ENCODE measurements at places on chromosomes 1 and 21.

- no peak for DNase-seq
Observed at GRCh38 chr1:37567023-37567422, 10.3 kb downstream of the DNALI1 start.

GRCh38 chr1:223726380-223727001 is 14.2 kb downstream of the CAPN2 start:
- DNase-seq = no peak

DNA sequence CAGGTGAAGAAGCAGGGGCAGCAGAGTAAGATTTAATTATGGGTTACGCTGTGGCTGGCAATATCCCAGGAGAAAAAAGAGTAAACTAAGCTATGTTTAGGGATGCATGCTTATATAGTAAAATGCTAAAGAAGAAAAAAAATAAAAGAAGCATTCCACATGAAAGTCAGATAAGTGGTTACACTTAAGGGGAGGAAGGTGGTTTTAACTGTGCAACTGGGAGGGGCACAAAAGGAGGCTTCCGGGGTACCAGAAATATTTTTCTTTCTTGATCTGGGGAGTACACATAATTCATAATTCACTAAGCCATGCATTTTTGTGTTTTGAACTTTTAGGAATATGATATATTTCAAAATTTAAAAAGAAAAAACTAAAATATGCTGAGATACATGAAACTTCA is 39.5 kb downstream of the USP48 start:
- no peak for DNase-seq

GRCh38 chr1:99647490-99647889 is 1.6 kb downstream of the PALMD start:
- DNase-seq = peak; percentile 42

DNA sequence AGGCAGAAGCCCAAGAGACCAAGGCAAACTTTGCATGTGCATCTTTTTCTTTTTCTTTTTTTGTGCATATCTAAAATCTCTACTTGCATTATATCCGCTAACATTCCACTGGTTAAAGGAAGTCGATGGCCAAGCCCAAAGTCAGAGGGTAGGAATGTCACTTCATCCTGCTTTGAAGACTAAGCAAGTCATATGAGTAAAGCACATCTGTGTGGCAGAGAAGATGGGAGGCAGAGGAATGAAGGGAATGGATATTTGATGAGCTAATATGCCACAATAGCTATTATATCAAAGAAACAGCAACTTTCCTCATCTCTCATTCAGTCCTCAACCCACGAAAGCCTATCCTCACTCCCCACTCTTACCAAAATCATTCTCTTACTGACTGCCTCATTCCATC is 59.3 kb downstream of the RNF220 start:
- no peak for DNase-seq

DNA sequence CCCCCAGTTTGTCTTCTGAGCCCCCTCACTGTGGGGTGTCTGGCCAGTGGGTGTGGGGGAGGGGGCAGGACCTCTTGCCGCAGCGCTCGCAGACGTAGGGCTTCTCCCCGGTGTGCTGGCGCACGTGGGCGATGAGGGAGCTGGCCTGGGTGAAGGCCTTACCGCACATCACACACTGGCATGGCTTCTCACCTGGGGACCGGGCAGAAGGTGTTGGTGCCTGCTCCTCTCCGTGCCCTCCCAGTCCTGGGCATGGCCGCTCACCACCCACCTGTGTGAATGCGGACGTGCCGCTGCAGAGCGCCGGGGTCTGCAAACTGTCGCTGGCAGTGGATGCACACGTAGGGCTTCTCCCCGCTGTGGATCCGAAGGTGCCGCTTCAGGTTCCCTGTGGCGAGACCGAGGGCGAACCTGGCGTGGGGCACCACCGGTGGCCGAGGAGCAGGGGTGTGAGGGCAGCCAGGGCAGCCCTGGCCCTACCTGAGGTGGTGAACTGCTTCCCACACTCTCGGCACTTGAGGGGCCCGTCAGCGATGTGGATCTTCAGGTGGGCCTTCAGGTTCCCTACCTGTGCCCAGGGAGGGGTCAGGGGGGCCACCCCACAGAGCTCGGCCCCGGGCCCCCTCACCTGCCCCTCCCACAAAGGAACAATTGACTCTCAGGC is 32.4 kb downstream of the ZBTB17 start:
- DNase-seq = no peak

- no peak for DNase-seq
Observed at GRCh38 chr1:72892461-72892860, 610.1 kb upstream of the NEGR1 start.

GRCh38 chr1:2974701-2975301 is 46.5 kb upstream of the ACTRT2 start:
- no peak for DNase-seq

DNA sequence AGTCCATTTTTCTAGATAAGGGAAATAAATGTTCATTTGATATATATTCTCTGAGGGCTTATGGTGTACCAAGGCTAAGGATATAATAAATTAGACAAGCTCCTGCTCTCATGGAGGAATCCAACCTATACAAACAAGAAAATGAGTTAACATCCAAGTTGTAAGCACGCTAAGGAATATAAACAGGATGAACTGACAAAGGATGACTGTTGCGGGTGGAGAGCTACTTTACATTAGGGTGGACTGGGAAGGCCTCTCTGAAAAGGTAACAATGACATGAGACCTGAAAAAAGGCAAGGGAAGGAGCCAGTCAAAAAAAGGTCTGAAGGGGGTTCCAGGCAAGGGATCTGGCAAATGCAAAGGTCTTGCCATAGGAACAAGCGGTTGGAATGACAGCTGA is 3.1 kb downstream of the BCAR3 start:
- no peak for DNase-seq

DNA sequence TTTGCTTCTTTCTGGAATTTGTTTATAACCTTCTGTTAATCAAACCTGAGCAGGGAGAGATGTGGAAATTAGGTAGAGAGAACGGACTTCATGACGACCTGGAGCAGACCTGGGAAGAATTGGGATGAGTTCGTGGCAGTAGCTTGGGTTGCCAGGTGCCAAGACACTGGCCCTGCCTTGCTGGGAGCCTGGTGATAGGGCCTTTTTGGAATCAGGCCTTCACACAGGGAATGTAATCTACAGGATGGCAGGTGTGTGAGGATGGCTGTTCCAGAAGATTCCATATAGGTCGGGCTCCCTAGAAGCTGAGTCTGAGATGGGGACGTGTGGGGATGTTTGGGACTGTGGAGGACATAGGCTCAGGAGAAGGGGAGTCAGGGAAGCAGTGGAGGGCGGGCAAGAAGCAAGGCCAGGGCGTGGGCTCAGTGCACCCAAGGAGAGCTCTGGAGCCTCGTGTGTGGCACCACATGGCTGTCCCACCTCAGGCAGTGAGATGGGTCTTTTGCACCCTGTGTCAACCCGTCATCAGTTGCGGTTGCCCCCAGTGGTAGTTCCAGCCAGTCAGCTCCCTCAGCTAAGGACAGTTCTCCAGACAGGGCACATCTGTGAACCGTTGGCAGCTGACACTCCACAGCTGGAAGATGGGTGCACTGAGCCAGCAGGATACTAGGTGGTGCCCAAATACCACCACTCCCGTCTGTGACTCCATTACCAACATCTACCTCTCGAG is 395.9 kb downstream of the MATN1 start:
- no peak for DNase-seq

DNA sequence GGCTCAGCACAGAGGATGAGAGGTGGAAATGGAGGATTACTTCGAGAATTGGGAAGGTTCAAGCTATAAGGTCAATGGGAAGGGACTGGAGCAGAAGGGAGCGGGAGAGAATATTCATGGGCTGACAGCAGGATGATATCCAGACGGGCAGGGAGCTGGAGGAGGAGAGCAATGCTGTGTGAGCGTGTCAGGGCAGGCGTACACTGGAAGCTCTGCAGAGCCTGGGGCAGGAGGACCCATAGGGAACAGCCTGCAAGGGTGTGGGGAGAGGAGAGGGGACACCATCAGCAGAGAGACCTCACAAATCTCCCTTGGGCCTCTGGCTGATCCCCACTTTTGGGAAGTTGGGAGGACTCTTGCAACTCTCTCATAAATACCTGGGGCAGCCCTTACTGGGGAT is 13.7 kb downstream of the CSF1 start:
- DNase-seq = no peak

GRCh38 chr1:23392125-23392855 is 22.7 kb upstream of the ZNF436 start:
- no peak for DNase-seq

DNA sequence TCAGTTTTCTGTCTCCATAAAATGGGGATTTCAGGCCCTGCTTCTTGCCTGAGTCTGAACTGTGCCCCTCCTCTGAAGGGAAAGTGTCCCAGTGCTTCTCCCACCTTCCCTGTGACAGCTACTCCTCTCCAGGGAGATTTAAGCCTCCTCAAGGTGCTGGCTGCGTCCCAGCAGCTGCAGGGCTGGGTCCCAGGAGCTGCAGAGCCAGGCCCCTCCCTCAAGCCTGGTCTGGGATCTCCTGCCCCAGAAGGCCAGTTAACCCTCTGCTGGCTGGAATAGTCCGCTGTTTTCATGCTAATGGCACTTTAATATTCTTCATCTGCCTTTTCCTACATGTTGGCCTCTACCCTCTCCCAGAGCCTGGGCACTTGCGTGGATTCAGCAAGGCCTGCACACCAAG is 99.0 kb downstream of the PLXNA2 start:
- DNase-seq = no peak

GRCh38 chr1:205595861-205596260 is 36.0 kb downstream of the ELK4 start:
- DNase-seq = no peak

GRCh38 chr1:26723013-26723991 is 27.5 kb downstream of the ARID1A start:
- peak; percentile 90 for DNase-seq

DNA sequence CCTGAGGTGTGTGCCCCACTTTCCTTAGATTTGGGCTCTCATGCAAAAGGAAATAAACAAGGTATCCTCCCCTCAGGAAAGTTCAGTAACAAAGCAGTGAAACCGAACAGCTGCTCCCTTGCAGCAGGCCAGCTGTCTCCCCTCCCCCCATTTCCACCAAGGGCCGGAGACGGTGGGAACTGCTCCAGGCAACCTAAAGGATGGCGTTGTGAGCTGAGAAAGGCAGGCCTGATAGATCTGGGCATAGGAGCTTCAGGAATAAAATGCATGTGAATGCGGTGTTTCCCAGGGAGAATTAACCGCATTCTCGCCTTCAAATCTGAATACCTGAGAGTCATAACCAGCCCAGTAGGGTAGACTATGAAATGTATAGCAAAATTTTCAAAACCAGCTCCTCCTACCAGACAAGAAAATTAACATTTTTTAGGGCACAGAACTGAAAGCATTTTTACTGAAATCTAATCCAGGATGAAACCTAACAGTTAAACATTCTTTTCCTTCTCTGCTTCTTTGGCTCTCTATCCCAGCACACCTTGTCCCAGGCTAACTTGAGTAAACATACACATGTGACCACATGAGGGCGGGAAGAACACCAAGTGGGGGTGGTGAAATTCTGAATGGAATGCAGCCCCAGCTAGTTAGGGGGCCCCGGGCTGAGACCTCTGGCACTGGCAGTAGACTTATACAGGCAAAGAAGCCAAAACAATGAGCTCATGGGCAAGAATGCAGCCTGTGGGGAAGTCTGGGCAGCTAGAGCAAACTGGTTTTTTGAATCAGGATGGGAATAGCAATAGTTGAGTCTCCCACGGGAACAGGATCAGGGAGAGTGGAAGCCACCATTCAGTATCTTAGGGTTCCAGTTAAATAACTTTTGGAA is 11.5 kb downstream of the MCL1 start:
- DNase-seq = peak; percentile 50

- DNase-seq = no peak
Observed at GRCh38 chr1:9663257-9663656, 11.7 kb downstream of the PIK3CD start.

GRCh38 chr1:82934074-82934473 is 1064.9 kb downstream of the TTLL7 start:
- no peak for DNase-seq

- DNase-seq = peak; percentile 51
Observed at GRCh38 chr1:22428672-22429071, 23.0 kb upstream of the ZBTB40 start.
